Activated CD8-positive, alpha-beta memory T cell treated with anti-CD3 and anti-CD28 coated beads for 24 hours (primary cell): ENCODE measurements at places on chromosomes 5 and 9.

GRCh38 chr5:17991775-17992174 lies 357.5 kb downstream of the TAF11L14 start:
- DNase-seq: no peak

GRCh38 chr5:88142886-88143692 lies 125.6 kb downstream of the TMEM161B start:
- DNase-seq: no peak

DNA sequence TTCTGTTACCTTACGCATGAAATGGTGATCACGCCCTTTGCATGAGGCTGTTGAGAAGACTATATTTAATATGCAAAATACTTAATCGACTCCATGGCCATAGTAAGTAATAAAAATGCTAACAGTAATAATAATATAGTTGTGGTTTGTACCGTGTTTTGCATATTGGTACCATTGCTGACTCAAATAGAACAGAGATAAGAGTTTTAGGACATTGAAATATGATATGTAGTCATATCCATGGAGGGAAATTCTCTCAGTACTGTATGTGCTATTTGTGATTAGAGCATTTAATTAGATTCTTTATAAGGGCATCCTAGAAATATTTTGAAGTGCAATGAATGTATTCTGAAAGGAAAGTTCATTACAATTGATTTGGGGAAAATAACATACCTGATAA lies 41.9 kb downstream of the CFAP90 start:
- DNase-seq: no peak

DNA sequence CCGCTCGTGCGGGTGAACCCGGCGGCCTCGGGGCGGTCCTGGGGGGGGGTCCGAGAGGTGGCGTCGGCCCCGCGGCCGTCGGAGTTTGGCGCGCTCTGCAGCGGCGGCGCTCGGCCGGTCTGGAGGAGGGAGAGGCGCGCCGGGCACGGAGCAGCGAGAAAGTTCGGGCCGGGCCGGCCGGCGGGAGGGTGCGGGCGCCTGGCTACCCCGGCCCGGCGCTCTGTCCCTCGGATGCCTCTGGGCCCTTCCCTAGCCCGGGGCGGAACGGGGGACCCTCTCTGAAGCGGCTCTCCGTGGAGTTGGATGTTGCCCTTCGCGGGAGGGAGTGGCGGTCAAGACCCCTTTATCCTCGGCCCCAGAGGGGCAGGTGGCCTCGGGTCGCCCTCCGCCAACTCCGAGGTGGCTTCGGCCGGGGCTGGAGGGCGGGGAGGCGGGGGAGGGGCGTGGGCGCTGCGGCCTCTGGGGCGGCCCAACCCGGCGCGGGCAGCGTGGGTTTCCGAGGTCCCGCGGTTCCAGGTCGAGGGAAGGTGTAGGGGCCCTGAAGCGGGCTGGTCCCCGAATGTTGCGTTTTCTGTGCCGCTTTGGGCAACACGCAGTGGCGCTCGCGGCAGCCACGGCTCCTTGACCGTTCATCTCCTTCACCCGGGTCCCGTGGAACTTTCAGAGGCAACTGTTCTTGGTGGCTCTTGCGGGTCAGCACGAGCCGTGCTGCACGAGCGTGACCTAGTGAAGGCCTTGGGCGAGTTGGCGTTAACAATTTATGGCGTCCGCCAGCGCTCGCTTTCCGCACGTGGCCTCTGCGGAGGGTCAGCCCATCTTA lies 290.5 kb downstream of the DOCK8 start:
- peak; percentile 63 for DNase-seq
